SJCRH30 (cell line): ENCODE measurements at places on chromosomes 2 and 18. TPM values are rescaled to one million over a fixed set of nuclear protein-coding genes. Genes with fewer than 3 reads are reported as not detected.

The SFTPB gene
- total RNA-seq: not detected in 2 replicates

The AMER3 gene
- total RNA-seq: not detected in 2 replicates

The RSAD2 gene
- not detected in 2 replicates for total RNA-seq

The IL1R1 gene
- total RNA-seq: 0.10 and 0.12 TPM in 2 replicates

The TMEM131 gene
- 26.6 and 29.7 TPM in 2 replicates for total RNA-seq

The PRKAG3 gene
- total RNA-seq: 0.13 and 0.16 TPM in 2 replicates

The PJVK gene
- total RNA-seq: 1.3 TPM in 2 replicates

The SCYGR4 gene
- total RNA-seq: not detected in 2 replicates

The CFAP65 gene
- total RNA-seq: not detected in 2 replicates

- no peak for DNase-seq
These were observed 62.3 kb downstream of the NGEF start for GRCh38 chr2:232950751-232951150.

DNA sequence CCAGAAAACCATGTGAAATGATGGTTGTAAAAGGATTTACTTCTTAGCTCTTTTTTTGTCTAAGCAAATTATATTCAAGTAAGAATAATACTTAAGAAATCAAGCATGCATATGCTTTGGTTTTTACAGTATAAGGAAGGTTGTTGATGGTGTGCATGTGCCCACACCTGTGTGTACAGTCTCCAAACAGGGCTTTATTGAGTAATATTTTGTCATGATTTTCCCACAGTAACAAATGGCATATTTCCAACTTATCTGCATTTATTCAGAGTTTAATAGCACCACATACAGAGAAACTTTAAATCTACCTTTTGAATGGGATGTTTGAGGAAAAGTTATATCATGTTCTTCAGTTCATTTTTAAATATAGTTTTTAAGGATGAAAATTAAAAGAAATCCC, 76.5 kb upstream of the DSG1 start:
- no peak for DNase-seq

DNA sequence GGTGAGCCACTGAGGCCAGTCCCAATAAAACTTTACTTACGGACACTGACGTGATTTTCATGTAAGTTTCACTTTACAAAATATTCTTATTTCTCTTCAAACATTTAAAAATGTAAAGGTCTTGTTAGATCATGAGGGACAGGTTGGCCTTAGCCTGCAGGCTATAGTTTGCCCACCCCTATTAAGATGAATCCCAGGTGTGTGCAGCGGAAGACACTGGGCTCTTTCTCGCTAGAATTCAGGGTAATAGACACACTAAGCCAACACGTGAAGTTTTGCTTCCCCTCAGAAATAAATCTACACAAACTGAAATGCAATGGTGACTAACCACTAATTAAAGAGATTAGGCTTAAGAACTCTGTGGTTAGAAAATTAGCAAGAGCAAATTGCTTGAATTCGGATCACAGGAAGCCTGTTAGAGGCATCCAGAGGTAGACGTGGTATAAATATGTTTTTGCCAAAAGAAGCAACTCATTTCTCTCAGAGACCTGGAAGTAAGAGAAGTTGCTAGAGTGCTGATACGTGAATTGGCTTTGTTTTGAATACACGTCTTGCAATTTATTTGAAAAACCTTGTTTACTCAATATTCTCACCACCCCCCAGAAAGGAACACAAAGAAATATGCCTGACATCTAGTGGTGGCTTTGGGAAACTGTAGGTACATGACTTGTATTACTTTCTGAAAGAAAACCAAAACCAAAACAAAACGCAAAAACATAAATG, 151.6 kb downstream of the DTNB start:
- peak; percentile 82 for DNase-seq

- peak; percentile 39 for DNase-seq
These were observed 71.0 kb upstream of the DAPL1 start for GRCh38 chr2:158723921-158724802.

GRCh38 chr18:22318745-22319407, 98.8 kb downstream of the CTAGE1 start:
- DNase-seq: no peak

DNA sequence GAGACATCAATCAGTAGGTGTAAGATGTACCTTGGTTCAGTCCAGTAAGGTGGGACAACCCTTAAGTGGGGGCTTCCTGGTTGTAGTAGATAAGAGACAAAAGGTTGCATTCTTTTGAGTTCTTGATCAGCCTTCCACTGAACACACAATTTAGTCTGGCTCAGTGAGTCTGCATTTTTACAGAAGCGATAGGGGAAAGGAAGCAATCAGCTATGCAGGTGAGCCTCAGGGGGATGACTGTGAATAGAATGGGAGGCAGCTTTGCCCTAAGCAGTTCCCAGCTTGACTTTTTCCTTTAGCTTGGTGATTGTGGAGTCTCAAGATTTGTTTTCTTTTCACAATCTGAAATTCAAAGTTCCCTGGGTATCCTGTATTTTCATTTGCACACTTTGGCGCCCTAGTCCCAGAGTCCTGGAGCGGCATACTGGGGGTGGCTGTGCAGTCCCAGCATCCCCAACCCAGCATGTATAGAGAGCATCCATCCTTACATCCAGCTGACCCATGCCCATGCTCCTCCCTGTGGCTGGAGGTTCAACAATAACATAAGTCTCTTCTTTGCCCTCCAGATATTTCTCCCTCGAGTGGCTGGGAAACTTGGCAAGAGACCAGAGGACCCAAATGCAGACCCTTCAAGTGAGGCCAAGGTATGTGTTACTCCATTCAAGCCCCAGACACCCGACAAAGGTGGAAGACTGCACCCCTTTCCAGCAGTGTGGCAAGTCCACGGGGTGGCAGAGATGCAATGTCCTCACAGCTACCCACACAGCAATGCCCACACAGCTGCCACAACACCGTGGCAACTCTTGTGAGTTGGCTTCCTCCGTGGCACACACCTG, 20.1 kb upstream of the PRLH start:
- DNase-seq: no peak

- DNase-seq: no peak
These were observed 6.5 kb downstream of the WIPF1 start for GRCh38 chr2:174590928-174591648.

- DNase-seq: no peak
These were observed 108.3 kb upstream of the NCKAP5 start for GRCh38 chr2:133676392-133677130.

- DNase-seq: no peak
These were observed 105.5 kb upstream of the NEUROD1 start for GRCh38 chr2:181785691-181786344.

DNA sequence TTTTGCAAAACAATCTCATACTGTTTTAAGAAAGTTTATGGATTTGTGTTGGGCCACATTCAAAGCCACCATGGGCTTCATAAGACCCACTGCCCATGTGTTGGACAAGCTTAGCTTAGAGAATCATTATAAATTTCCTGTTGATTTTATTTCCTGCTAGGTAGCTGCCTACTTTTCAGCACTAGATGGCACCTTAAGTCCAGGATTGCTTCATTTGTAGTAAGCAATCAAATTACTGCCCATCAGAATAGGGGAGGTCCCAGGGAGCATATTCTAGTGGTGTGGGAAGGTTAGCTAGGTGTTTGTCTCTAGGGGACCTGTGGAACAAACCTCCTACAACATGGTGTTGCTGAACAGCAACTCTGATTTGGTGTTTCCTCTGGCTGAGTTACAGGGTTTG, 11.0 kb upstream of the DCDC2C start:
- no peak for DNase-seq

DNA sequence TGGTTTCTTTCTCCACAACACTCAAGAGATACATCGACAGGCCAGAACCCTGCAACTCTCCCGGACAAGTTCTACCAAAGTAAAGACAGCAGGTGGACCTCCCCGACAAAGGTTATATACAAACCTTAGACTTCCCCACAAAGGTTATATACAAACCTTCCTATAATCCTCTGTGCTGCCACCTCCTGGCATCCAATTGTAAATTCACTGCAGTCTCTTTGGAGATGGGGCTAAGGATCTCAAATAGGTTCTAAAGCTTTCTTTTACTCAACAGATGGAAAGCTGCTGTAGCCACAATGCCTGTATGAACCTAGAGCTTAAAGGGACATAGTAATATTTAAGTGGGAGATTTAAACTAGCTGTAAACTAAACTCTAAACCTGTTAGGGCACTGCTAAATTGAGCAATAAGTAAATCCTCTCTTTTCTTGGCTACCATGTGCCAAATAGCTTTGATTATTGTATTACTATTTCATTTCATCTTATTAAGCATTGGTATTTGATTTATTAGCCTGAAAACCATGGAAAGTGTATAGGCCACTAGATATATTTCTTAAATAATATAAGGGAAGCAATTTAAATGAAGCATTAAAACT, 9.8 kb upstream of the MREG start:
- DNase-seq: peak; percentile 75

- DNase-seq: no peak
These were observed 61.2 kb downstream of the RALBP1 start for GRCh38 chr18:9536354-9537152.

DNA sequence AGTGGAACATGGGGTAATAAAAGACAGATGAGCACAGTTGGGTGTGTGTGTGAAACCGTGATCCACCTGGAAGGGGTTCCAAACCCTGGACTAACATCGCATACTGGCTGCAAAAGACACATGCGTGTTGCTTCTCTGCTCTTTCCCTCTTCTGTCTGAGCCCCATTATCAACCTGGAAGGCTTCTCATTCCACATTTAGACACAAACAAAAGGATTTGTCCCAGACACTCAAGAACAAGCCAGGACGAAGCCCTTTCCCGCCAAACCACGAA, 7.0 kb upstream of the SP9 start:
- no peak for DNase-seq

DNA sequence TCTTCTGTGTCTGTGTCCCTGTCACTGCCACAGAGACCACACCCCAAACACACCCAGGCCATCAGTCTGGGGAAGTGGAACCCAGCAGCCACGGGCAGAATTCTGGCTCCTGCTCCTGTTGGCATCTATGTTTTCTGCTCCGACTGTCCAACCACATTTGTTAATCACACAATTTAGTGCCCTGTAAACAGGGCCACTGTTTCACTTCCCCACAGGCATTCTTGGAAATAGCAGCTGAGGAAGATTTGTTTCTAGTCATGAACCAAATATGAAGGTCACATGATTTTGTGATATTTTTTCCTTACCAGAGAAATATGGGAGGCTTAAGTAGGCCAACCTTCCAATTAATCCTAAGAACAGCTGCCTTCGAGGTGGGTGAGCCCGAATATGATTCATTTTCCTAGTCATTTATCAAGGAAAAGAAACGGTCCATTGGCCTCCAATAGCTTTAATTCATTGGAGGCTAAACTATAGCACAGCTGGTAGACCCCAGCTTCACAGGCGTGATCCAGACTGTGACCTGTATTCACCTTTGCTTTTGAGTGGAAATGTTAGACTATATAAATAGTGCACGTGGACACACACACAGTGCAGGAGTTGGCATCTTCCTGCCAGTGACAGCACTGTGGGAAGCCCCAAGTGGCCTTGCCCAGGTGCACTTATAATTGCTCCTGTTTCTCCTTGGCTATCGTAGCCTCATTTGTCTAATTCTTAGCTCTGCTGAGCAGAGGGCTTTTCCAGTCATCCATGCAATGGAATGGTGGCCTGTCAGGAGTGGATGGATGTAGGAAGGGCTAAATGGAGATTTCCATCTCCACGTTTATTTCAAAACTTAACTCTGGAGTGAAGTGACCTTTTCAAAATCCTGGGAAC, 267.9 kb downstream of the LPIN1 start:
- DNase-seq: peak; percentile 89

- peak; percentile 27 for DNase-seq
These were observed 61.0 kb downstream of the TMEM163 start for GRCh38 chr2:134657650-134658250.

GRCh38 chr2:175304541-175304940, 123.0 kb upstream of the ATP5MC3 start:
- no peak for DNase-seq

- DNase-seq: no peak
These were observed 11.5 kb upstream of the RNF144A start for GRCh38 chr2:6905668-6906067.

DNA sequence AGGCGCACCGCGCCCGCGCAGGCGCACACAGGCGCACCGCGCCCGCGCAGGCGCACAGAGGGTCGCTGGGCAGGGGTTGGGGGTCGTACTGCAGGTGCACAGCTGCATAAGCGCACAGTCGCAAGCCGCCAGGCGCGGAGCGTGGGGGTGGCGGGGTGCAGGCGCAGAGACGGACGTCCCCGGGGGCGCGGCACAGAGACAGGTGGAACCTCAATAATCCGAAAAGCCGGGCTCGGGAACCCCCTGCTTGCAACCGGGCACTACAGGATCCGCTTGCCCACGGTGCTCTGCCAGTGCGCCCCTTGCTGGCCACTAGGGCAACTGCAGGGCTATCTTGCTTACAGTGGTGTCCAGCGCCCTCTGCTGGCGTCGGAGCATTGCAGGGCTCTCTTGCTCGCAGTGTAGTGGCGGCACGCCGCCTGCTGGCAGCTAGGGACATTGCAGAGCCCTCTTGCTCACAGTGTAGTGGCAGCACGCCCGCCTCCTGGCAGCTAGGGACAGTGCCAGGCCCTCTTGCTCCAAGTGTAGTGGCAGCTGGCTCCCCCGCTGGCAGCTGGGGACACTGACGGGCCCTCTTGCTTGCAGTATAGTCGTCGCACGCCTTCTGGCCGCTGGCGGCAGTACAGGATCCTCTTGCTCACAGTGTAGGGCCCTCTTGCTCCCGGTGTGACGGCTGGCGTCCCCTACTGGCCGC, 34.9 kb downstream of the FAM110C start:
- DNase-seq: peak; percentile 48

- DNase-seq: no peak
These were observed 55.9 kb downstream of the SMAD7 start for GRCh38 chr18:48894799-48895346.
